ENCODE measurements at places on chromosomes 3 and 15. TPM values are rescaled to one million over a fixed set of nuclear protein-coding genes. Genes with fewer than 3 reads are reported as not detected.

ITIH1 gene
- total RNA-seq = 0.41 TPM

SPATA12 gene
- total RNA-seq = not detected

GAP43 gene
- 1.1 TPM for total RNA-seq

TRIM42 gene
- not detected for total RNA-seq

PPM1L gene
- total RNA-seq = 17.7 TPM

BSN gene
- total RNA-seq = 1.5 TPM

MKRN2OS gene
- total RNA-seq = 0.35 TPM

Data from metanephros (tissue), 2 donors.